ENCODE measurements at places on chromosomes 6 and 20.

GRCh38 chr6:14144678-14145113, 27.1 kb downstream of the CD83 start:
- DNase-seq = peak; percentile 74

- no peak for DNase-seq
Observed at GRCh38 chr6:167960579-167960978, 36.9 kb upstream of the KIF25 start.

- DNase-seq = no peak
Observed at GRCh38 chr6:159325476-159325875, 156.3 kb downstream of the FNDC1 start.

DNA sequence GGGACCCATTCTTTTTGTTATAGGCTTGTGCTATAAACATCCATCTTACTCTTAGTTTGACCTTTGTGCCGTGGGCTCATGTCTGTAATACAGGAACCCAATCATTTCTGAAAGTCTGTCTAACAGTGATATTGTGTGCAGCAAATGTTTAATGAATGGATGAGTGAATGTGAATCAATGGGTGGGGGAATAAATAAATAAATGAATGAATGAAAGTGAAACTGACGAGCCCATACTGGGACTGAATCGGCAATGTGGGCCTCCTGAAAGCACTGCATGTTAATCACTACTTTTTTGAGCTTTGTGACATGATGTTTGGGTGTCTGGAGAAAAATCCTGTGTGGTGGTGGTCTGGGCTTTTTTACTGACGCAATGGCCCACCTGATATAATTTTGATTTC, 175.0 kb downstream of the GMPR start:
- no peak for DNase-seq

DNA sequence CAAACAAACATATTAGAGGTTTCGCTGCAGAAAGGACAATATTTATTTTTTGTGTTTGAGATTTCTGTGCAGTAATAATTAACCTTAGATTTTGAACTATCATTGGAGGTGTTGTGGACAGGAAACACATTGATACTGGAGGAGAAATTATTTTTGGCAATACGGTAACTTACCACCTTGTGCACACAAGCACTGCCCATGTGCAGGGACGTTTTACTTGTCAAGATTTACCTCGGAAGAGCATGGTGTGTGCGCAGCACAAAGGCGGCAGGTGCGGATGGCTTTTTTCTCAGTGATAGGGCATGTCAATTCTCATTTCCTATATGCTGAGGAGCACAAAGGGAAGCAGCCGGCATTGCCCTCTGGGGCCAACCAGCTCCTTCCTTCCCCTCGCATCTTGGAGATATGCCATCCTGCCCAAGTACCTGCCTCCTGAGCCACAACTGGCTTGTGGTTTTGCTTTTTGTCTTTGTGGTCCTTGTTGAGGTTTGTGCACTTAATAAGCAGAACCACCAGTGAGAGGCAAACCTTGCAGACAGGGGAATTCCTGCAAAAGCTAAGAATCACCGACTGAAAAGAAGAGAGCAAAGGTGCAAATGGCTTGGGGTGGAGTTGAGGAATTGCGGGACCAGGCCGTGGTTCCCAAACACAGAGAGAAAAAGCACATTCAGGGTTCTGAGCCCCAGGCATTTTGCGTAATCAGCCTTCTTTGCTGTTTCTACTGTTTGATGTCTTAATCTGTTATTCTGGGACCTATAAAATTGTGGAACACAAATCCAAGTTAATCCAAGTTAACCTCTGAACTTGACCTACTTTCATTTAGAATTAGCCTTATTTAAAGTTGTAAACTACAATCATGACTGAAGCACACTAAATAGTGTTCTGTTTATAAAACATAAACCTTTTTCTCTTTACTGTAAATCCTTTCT, 21.9 kb downstream of the SAMD5 start:
- DNase-seq = peak; percentile 4

- DNase-seq = peak; percentile 86
Observed at GRCh38 chr6:28865401-28866204, 58.2 kb downstream of the TRIM27 start.

DNA sequence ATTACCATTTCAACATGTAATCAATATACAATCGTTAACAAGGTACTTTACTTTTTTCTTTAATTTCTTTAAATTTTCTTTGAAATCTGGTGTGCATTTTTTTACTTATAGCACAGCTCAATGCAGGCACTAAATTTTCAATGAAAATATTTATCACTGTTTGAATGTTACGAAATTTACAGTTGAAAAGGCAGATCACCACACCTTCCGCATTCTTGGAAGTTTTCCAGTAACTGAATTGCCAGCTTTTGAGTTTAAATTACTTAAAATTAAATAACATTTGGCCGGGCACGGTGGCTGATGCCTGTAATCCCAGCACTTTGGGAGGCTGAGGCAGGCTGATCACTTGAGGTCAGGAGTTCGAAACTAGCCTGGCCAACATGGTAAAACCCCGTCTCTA, 309.9 kb downstream of the BMP7 start:
- DNase-seq = peak; percentile 69

Measured in MV-4-11 (cell line).